Fibroblast of skin of right quadriceps (primary cell): ENCODE measurements at places on chromosomes 16 and 17.
A peak's percentile ranks its signal among the peaks of the same experiment; 100 is the strongest.

- DNase-seq: no peak
These were observed 1.2 kb downstream of the MMP15 start for GRCh38 chr16:58026705-58027160.

- DNase-seq: no peak
These were observed 6.0 kb upstream of the ARL5C start for GRCh38 chr17:39171933-39172332.

DNA sequence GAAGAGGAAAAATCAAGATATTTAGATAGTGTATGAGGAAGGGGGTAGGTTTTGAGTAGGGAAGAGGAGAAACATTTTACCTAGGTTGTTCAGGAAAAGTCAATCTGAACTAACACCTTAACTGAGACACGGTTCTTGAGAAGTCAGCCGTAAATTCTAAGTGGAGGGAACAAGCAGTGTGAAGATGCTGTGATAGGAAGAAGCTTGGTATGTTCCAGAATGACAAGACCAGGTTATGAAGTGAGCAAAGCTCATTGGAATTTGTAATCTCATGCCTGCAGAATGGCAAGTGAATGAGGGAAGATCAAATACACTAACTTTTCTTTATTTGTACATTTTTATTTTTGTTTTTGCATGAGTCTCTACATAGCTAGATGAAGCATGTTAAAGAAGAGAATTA, 307.6 kb downstream of the ZFHX3 start:
- DNase-seq: peak; percentile 30

DNA sequence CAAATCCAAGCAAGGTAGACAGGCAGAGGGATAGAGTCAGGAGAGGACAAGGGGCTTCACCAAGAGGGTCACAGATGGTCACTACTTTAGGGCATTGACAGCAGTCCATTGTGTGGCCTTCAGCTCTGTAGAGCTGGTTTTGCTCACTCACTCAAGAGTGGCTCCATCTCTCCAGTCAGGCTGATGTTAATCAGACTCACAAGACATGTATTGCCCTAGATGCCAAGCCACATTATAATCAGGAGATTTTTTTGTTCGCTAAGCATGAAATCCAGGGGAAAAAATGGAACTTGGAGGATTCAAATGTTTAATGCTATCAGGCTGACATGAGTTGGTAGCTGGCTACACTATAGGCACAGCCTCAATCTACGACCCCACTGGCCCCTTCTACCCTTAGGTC, 32.5 kb downstream of the CD300LF start:
- DNase-seq: no peak

- DNase-seq: no peak
These were observed 55.0 kb upstream of the GSE1 start for GRCh38 chr16:85557971-85558657.
